Hematopoietic multipotent progenitor cell treated with erythropoietin and hydrocortisone succinate and interleukin-3 and kit ligand, for 8 days (in vitro differentiated cells): ENCODE measurements at places on chromosomes 1 and 21.
A peak's percentile ranks its signal among the peaks of the same experiment; 100 is the strongest.

- DNase-seq: no peak
These were observed 82.4 kb downstream of the PBX1 start for GRCh38 chr1:164641353-164641730.

DNA sequence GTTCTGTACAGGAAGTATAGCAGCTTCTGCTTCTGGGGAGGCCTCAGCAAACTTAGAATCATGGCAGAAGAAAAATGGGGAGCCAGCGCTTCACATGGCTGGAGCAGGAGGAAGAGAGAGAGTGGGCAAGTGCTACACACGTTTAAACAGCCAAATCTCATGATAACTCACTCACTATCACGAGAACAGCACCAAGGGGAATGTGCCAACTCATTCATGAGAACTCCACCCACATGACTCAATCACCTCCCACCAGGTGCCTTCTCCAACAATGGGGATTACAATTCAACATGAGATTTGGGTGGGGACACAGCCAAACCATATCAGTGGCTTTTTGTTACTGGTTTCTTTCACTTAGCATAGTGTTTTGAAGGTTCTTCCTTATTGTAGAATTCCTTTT, 138.6 kb downstream of the SYT14 start:
- DNase-seq: peak; percentile 2

DNA sequence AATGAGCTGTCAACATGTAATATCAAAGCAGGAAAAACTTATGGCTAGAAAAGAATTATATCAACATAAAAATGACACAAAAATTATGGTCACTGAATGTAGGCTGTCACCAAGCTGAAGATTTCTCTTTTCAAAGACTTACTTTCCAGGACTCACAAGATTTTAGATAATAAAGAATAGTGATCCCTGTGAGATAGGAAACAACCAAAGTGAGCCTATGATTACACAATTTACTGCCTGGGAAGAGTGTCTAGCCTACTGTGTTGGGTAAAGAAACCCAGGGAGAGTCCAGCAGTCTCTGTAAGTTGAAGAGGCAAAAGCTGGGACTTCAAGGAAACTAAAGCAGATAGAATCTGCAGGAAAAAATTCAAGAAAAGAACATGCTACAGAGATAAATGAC, 20.2 kb upstream of the RGS1 start:
- DNase-seq: no peak

DNA sequence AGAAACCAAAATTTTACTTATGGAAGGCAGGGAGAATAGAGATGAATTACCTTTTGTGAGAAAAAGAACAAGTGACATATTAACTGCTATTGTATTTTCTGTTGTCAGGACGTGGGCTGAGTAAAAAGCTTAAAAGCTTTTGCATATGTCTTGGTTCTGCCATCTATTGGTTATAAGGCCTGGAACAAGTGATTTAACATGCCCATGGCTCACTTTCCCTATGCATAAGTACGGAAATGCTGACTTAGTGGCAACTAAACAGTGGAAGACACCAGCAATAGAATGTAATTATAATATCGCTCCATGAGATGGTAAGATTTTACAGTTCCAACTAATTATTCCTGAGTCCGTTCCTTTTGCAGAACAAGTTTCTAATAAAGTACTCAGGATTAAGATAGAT, 6.7 kb upstream of the CTSS start:
- DNase-seq: no peak

- DNase-seq: peak; percentile 28
These were observed 198.8 kb downstream of the AMY1C start for GRCh38 chr1:103948526-103948925.

DNA sequence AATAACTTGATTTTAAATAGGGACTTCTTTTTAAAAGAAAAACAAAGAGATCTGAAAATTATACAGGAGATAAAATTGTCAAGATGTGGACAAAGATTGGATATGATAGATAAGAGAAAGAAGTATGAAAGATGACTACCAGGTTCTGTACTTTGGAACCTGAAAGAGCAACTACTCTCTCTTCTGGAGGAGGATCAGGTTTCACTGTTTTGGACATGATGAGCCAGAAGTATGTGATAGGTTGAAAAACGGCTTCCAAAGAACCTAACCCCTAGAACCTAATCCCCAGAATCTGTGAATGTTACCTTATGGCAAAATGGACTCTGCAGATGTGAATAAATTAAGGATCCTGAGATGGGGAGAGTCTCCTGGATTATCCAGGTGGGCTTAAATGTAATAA, 26.2 kb downstream of the RSBN1 start:
- DNase-seq: no peak

DNA sequence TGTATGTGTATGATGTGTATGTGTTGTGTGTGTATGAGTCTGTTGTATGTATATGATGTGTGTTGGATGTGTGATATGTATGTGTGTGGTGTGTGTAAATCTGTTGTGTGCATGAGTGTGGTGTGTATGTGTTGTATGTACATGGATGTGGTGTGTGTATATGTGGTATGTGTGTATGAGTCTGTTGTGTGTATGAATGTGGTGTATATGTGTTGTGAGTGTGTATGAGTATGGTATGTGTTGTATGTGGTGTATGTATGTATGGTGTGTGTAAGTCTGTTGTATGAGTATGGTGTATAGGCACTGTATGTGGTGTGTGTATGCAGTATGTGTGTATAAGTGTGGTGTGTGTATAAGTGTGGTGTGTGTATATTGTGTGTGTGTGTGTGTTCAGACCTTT, 95.0 kb downstream of the PLXNA2 start:
- no peak for DNase-seq
